Left renal cortex interstitium (tissue), 4 donors: ENCODE measurements at places on chromosomes 1 and 21.

DNA sequence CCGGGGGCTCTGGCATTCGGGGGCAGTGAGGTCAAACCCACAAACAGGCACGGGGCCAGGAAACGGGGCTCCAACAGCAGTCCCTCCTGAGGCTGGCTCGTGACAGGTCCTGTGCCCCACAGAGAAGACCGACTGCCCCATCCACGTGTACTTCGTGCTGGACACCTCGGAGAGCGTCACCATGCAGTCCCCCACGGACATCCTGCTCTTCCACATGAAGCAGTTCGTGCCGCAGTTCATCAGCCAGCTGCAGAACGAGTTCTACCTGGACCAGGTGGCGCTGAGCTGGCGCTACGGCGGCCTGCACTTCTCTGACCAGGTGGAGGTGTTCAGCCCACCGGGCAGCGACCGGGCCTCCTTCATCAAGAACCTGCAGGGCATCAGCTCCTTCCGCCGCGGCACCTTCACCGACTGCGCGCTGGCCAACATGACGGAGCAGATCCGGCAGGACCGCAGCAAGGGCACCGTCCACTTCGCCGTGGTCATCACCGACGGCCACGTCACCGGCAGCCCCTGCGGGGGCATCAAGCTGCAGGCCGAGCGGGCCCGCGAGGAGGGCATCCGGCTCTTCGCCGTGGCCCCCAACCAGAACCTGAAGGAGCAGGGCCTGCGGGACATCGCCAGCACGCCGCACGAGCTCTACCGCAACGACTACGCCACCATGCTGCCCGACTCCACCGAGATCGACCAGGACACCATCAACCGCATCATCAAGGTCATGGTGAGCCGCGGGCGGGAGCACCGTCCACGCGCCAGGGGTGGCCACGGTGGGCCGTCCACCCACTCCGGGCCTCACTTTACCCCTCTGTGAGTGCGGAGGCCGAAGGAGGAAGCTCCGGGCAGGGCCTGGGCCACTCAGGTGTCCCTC, 14.2 kb downstream of the COL6A2 start:
- no peak for DNase-seq

- DNase-seq = peak; percentile 65
Measured at GRCh38 chr1:223730479-223731132, 18.3 kb downstream of the CAPN2 start.

DNA sequence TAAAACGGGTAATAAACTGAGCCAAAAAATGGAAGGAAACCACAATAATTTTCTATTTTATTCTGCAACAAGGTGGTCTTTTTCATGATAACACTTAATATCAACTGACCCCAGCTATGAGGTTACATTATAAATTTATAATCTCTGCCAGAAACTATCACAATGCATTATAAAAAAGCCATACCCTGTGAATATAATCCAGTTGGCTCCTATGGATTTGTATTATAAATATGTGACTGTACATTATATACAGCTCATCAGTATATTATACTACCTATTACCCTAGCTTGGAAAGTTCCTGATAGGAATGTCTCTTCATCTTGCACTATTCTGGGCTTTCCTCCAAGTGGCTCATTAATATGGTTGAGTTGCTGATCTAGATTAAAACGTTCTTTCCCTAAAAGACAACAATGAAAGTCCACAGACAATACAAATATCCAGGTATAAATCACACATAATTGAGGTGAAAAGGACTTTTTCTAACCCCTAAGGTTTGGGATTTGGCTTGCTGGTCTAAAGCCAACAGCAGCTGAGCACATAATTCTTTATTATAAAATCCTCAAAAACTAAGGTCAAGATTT, 487.7 kb downstream of the TTLL7 start:
- no peak for DNase-seq

DNA sequence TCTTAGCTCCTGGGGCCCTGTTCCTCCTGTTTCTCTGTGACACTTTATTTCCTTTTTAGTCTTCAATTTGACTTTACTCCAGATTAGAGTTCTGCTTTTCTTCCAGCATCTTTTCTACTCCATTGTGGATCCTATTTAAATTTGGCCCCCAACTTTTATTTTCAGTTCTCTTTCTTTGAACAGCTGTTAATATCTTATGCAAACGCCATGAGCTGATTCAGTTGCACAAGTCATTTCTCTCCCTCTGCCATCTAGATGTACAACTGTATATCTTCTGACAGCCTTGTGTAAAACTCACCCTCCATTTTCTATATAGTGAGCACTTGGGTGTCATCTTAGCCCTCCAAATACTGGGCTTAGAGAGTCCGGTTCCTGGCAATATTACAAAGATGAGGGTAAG, 42.2 kb downstream of the SPATA17 start:
- no peak for DNase-seq

DNA sequence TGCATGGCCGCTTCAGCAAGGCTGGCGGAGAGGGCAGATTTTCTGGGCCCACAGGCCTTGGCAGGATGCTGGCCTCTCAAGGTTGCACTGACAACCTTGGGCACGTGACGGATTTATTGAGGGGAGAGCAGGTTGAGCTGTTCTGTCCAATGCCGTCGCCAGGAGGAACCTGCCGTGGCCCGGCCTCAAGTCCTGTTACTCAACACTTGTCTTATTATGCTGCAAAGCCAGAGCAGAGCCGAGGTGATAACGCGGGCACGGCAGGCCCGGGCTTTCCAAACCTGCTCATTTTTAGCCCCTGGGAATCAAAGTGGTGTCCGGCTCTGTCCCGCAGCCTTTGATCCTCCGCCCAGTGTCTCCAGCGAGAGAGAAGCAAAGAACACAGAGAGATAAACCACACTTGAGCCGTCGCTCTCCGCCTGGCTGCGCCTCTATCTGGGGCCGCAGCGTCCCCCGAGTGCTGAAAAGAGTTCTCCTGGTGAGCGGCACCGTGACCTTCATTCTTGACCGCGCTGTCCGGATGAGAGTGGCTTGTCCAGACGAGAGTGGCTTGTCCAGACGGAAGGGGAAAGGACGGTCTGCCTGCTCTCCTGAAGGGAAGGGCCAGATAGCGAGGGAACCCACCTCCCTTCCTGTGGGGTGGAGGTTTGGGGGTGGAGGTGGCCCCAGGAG, 162.3 kb upstream of the ARHGEF16 start:
- DNase-seq = no peak

GRCh38 chr1:236143104-236143948, 987 bp downstream of the GPR137B start:
- no peak for DNase-seq

DNA sequence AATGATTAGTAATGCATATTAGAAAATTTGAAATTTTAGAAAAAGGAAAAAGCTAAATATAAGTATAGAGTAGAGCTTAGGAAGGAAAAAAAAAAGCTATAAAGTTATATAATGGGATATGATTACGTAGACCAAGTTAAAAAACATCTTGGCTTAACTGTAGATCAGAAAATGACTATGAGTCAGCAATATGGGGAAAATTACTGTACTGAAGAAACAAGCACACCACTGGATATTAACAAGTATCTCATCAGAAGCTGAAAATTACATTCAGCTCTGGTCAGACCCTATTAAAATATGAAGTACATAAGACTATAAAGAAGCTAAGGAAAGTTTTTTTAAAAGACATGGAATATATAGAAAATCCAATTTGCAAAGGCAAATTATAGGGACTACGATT, 19.5 kb downstream of the DNAJC8 start:
- DNase-seq = no peak
